Activated T-helper 1 cell treated with anti-CD3 and anti-CD28 coated beads, Interleukin-12 subunit alpha, Interleukin-12 subunit beta, Interleukin-2, Interleukin-4 antibody, amounts not matched to agents 30 ng/mL and 10 ng/mL and 1 ng/mL, durations not matched to agents 14 hours and 24 hours and 36 hours (primary cell): ENCODE measurements at places on chromosomes 16 and 17. TPM values are rescaled to one million over a fixed set of nuclear protein-coding genes. Genes with fewer than 3 reads are reported as not detected.

GRCh38 chr16:53817117-53817755, 113.3 kb downstream of the FTO start:
- no peak for DNase-seq
- H3K4me1 ChIP-seq: peaks cover 13% of the 10 kb centered on the region
- no peak overlapping the region for H3K27ac ChIP-seq
- peaks cover 10% of the 10 kb centered on the region for H3K36me3 ChIP-seq
- no peaks in the 10 kb centered on the region for H3K27me3 ChIP-seq

GRCh38 chr17:28390141-28390540, 15.9 kb downstream of the SLC46A1 start:
- no peak overlapping the region for H3K4me3 ChIP-seq
- H3K4me1 ChIP-seq: peaks cover 9% of the 10 kb centered on the region
- H3K27ac ChIP-seq: no peak overlapping the region
- peaks cover 35% of the 10 kb centered on the region for H3K36me3 ChIP-seq
- no peak for DNase-seq

- no peaks in the 10 kb centered on the region for H3K4me1 ChIP-seq
- H3K36me3 ChIP-seq: no peaks in the 10 kb centered on the region
- no peak for DNase-seq
- no peak overlapping the region for H3K4me3 ChIP-seq
- H3K27me3 ChIP-seq: no peaks in the 10 kb centered on the region
- no peak overlapping the region for H3K27ac ChIP-seq
Observed at GRCh38 chr16:72493716-72494415, 321.9 kb upstream of the PMFBP1 start.

GRCh38 chr16:53915452-53916160, 211.7 kb downstream of the FTO start:
- H3K4me1 ChIP-seq: peaks cover 8% of the 10 kb centered on the region
- no peak for DNase-seq
- H3K36me3 ChIP-seq: peaks cover 2% of the 10 kb centered on the region
- no peak overlapping the region for H3K4me3 ChIP-seq
- H3K27ac ChIP-seq: peak overlapping the region; percentile 35

- no peak for DNase-seq
- H3K36me3 ChIP-seq: no peaks in the 10 kb centered on the region
- H3K4me1 ChIP-seq: no peaks in the 10 kb centered on the region
- H3K27me3 ChIP-seq: no peaks in the 10 kb centered on the region
- no peak overlapping the region for H3K4me3 ChIP-seq
Observed at GRCh38 chr16:65500919-65501318, 379.1 kb upstream of the CDH11 start.

- DNase-seq: no peak
- peak overlapping the region; percentile 74 for H3K4me3 ChIP-seq
- H3K27me3 ChIP-seq: no peaks in the 10 kb centered on the region
- peak overlapping the region; percentile 90 for H3K27ac ChIP-seq
- H3K4me1 ChIP-seq: peaks cover 54% of the 10 kb centered on the region
- peaks cover 30% of the 10 kb centered on the region for H3K36me3 ChIP-seq
Observed at GRCh38 chr16:69443927-69444631, 19.7 kb downstream of the CYB5B start.

Gene TAC4
- not detected in 2 replicates for total RNA-seq

Gene CCL14
- not detected in 2 replicates for total RNA-seq
